ENCODE measurements at places on chromosomes 12 and 14.

DNA sequence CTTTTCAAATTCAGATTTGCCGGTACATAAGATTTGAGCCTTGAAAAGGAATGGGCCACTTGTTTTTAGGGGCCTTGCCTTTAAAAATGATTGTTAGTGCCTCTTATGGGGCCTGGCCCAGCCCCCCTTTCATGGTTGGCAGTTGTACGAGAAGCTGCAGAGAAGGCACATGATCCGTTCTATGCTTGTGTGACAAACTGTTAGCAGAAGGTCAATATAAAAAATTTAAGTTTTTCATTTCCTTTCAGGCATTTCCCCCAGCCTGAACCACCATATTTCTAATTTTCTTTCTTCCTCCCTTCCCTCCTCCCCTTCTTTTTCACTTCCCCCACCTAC lies 119.1 kb downstream of the PLXNC1 start:
- DNase-seq: no peak

GRCh38 chr14:72636871-72637270 lies 257.0 kb downstream of the DPF3 start:
- DNase-seq: no peak

- no peak for DNase-seq
These were observed 118.2 kb upstream of the TMCC3 start for GRCh38 chr12:94768398-94769046.

- DNase-seq: no peak
These were observed 29.3 kb upstream of the CPNE8 start for GRCh38 chr12:38934686-38935085.

DNA sequence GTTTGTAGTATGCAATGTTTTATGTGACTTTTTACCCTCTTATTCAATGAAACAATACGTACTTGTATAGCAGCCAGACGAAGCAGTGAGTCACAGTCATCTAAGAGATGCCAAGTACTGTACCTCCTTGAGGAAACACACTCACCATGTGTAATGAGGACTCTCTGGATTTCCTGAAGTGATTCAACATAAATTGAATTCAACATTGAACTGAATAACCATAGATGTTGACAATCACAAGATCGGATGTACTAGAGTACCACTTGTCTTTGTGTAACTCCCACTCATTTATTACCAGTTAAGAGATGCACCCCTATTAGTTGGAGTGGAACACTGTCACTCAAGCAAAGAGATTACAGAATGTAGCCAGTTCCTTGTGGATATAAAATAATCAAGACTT lies 175.2 kb upstream of the HMGA2 start:
- no peak for DNase-seq

DNA sequence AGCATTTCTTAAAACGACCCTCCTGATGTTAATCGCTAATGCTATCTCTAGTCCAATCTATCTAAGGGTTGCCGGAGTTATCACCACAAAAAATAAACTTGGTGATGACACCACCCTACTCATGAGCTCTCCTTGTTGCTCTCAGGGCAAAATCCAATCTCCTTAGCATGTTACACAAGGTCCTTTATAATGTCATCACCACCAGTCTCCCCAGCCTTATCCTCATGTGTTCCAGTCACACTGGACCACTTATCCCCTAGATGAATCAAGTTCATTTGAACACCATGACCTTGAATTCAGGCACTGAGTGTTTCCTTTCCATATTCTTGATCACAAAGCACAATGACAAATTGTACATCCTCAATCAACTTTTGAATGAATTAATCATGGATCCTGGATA lies 19.0 kb upstream of the DRAM1 start:
- no peak for DNase-seq

DNA sequence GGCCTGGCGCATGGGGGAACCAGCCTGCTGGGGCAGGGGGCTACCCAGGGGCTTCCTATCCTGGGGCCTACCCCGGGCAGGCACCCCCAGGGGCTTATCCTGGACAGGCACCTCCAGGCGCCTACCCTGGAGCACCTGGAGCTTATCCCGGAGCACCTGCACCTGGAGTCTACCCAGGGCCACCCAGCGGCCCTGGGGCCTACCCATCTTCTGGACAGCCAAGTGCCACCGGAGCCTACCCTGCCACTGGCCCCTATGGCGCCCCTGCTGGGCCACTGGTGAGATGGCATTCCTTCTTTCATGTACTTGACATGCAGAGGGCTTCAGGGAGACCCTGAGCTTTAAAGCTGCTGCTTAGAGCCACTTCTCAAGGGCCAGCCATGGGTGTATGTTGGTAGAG lies 9.0 kb downstream of the LGALS3 start:
- no peak for DNase-seq

GRCh38 chr12:44286336-44286735 lies 450.5 kb downstream of the TMEM117 start:
- no peak for DNase-seq

GRCh38 chr12:50928392-50928791 lies 24.0 kb upstream of the HIGD1C start:
- no peak for DNase-seq

DNA sequence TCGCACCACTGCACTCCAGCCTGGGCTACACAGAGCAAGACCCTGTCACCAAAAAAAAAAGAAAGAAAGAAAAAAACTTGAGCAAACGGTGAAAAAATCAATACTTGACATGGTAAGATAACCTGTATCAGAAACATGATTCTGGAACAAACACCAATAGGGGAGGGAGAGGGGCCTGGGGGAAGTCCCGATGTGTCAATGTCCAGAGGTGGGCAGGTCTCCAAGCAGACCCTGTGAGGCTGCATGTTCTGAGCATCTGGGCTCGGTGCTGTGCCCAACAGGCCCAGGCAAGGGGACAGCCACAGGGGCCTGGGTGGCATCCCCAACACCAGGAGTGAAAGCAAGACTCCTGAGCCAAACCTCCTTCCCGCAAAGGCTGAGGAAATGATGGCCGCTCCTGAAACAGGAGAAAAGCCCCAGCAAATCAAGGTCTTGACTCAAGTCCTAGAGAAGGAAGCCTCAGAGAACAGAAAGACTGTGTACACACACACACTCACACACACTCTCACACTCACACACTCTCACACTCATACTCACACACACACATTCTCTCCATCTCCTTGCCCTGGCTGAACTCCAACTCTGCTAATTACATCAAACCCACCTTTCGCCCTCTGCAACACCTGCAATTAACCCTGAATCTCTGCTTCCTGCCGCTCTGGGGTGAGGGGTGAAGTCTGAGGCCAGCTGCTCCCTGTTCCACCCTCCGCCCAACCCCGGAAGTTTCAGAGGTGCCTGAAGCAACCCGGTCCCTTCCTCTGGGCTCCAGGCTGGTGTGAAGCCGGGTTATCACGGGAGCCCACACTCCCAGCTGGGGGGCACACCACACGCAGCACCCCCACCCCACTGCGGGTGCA lies 20.4 kb downstream of the CCDC88C start:
- DNase-seq: peak; percentile 84

GRCh38 chr14:89707086-89707485 lies 247.4 kb downstream of the EFCAB11 start:
- no peak for DNase-seq

DNA sequence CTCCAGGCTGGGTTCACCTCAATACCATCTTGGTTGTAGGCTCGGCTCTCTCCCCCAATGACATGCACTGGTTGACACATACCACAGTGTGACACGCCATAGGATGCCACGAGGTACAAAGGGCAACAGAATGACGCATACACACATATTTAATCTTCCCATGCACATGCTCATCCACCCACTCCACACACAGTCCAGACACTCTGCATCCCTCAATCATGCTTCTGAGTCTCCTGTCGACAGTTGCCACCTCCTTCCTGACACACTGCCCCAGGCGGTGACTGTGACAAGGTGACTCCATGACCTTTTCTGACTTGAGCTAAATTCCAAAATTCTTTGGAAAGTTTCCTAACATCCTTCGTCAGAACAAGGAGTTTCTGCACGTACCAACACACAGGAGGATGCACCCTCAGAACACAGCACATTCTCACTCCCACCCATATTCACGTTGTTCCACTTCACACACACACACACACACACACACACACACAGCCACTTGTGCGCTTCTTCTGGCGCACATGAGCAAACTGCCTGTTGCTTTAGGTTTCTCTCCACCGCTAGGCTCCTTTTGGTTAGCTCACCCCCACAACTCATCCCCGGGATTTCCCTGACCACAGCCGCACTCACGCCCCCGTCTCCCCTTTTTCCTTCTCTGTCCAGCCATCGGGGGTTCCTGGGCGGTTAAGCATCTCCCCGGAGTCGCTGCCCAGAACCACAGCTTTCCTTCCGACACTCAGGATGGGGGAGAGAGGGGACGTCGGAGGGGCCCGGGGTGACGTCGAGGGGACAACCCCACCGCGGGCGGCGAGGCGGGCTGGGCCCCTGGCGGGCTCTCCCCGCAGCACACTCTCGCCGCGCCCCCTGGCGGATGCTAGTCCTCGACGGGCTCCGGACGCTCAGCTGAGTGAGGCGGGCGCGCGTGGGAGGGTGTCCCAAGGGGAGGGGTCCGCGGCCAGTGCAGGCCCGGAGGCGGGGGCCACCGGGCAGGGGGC lies 536 bp upstream of the WNT1 start:
- DNase-seq: peak; percentile 78

GRCh38 chr14:64671591-64671990 lies 32.6 kb upstream of the PLEKHG3 start:
- DNase-seq: peak; percentile 42

DNA sequence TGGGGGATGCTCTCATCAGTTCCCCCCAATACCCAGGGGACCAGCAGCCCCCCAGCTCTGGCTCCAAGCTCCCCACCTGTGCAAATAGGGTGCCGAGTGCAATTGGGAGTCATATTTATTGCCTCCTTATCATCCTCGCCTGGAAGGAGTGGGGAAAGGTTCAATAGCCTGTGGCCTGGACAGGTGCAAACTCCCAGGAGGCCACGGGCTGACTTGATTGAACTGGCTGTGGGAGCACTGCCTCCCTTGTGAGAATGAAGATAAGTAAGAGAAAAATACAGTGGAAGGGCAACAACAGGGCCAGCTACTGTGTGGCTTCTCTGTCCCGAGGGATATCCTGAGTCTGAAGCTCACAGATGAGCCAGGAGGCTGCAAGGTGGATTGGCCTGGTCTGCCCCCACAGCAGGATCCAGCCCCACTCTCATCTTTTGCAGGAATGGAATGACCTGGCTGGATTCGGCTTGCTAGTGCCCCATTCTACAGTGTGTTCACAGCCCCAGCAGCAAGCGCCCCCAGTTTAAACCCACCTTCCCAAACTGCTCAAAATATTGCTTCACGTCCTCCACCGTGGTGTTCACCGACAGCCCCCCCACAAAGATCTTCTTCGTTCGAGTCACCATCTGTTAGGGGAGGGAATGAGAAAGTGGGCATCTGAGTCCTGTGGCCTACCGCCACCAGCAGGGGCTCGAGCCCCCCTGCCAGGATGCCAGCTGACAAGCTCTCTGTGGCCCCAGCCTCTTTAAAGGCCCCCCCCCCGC lies 6.3 kb downstream of the MSI1 start:
- DNase-seq: no peak

DNA sequence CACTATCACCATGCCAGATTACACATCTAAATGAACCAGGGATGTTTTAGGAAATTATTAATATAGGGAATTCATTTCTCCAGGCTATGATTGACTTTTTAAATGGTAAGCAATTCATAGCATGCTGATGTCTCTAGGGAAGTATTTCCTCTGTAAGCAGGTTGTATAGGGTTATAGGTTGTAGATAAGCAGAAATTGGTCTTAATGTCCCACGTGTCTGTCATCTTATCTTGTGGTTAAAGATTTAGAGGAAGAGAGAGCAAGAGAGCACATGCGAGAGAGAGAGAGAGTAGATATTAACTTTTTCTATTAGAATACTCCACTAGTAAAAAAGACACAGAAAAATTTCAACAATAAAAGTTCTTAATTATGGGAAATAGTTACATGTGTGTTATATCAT lies 32.6 kb downstream of the TRHDE start:
- DNase-seq: no peak

GRCh38 chr12:3913278-3913677 lies 40.1 kb upstream of the PARP11 start:
- no peak for DNase-seq

DNA sequence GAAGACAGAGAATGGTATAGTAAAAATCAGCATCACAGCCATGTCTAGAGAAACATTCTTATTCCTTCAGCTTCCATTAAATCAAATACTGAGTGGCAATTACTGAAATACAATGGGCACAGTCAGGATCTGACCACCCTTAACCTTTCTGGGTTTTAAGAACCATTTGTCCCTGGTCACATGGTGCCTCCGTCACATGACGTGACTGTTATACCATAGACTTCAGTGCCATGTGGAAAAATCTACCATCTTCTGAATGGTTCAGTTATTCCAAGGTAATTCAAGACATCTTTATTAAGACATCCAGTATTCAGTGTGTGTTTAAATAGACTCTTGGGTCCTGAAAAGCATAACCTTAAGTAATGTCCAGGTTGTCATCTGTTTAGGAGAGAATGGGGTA lies 553.1 kb upstream of the FLRT2 start:
- DNase-seq: no peak

DNA sequence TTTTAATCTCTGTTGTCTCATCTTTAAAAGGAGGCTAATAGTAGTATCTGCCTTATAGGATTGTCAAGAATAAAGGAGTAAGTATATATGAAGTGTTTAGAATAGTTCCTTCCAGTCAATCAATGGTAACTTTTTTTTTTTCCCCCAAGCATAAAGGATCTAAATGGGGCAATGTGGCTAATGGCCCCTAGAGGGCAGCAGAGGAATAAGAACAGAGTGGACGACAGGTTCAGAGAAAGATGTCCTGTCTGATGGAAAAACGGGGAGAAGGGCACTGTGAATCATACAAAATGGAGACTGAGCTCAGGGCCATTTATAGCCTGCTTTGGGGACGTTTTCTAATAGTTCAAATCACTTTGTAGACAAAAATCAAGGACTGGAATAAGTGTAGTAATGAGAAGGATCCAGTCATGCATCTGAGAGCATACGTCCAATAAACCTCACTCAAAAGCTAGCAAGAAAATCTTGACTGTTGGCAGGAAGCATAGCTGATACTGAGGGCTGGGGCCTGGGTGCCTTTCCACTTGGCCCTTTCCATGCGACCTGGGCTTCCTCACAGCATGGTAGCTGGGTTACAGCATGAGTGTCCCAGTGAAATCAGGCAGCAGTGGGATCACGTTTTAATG lies 51.3 kb downstream of the IFNG-AS1 start:
- peak; percentile 84 for DNase-seq

DNA sequence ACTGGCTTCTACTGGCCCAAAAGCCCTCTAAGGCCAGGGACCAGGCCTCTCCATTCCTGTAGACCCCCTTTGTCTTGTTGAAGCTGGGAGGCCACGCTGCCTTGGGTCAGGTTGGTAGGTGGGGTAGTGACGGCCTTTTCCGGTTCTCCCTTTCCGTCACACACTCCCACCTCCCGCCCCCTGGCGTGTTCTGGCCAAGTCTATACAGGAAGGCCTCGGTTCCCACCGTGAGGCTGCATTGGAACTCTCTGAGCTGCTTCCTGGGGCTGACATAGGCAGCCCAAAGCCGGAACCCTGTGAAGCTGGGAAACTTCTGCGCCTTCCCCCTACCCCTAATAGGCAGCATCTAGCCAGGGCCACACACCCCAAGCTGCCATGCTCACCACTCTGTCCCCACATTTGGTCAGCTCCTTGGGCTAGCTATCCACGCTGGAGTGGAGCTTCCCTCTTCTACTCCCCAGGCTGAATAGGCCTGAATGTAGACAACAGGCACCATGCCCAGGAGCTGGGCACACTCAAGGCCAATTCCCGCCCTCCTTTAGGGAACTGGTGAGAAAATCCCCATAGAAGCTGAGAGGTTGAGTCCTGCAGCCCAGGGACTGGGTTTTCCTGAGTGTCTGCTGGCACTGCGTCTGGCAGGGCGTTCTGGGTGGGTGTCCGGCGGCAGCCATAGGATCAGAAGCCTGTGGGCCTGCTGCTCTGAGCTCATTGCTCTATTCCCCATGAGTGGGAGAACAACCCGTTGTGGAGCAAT lies 35.7 kb downstream of the RIN3 start:
- DNase-seq: no peak

All from mucosa of descending colon (tissue), 3 donors.